ENCODE measurements at places on chromosomes 16 and 17. TPM values are rescaled to one million over a fixed set of nuclear protein-coding genes. Genes with fewer than 3 reads are reported as not detected.
A peak's percentile ranks its signal among the peaks of the same experiment; 100 is the strongest.

DNA sequence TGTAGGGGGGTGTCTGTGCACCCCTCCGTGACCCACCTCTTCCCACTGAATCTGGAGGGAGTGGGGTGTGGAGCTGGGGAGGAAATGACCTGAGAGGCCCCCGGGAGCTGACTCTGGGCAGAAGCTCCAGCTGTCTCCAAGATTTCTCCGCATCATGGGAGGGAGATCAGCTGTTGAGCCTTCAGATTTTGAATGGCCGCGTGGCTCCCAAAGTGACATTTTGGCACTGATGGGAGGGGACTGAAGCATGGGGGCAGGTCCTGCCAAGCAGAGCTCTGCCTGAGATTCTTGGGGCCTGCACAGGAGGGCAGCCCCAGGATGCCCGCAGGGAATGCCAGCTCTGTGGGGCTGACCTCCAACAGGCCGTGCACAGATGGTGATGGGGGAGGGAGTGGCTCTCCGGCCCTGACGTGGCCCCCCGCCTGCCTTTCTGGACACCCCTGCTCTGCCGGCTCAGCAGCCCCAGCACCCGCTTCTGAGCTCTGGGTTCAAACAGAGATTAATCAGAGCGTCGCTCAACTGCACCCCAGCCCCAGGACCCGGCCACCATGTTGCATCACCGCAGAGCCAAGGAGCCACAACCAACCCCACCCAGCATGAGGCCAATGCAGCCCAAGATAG lies 25.3 kb upstream of the UBE2I start:
- DNase-seq: no peak

DNA sequence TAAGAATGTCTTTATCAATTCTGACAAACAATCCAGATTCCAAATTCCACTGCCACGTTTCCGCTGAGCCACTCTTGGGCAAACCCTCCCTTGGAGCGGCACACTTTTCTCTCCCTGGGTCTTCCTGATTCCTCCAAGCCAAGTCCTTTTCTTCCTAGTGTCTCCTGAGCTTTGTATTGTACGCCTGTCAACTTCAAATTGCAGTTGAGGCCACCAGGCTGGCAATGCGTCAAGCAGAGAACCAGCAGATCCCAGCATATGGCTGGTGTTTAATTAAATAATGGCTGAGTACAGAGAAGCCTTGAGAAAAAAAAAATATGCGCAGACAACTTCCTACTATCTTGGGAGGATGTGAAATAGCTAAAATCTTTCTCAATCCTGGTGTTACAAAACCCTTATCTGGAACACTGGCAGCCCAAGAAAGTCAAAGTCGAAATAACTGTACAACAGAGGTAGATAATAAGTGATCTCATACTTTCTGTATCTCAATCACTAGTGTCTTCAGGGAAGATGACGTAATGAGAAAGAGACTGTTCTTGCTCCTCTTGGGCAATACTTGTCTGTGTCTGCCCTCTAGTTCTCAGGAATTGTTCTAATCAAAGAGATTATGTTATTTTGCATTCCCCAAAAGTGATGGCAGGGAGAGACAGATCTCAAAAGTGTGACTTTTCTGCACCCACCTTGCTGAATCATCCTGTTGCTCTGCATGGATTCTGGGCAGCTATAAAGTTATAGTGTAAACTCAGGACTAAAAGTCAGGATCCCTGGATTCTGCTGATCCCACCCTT lies 15.0 kb downstream of the SMIM36 start:
- no peak for DNase-seq

GRCh38 chr17:79137789-79138165 lies 63.2 kb downstream of the ENGASE start:
- DNase-seq: no peak

DNA sequence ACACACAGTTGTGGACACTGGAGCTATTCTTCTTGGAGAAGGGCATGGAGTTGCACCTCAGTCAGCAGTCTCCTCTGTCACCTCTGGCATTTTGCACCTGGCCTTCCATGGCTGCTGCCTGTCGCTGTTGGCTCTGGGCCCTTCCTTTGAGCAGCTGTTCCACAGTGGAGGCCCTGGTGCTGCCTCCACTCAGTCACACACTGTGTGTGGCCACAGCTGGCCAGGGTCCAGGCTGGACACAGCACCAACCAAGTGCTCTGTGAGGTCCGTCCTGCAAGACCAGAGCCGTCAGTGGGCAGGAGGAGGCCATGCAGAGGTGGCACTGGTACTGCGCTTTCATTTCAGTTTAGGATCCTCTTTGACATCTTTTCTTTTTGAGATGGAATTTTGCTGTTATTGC lies 21.6 kb upstream of the MED9 start:
- DNase-seq: no peak

GRCh38 chr16:27426423-27427408 lies 24.7 kb downstream of the IL21R start:
- peak; percentile 39 for DNase-seq

DNA sequence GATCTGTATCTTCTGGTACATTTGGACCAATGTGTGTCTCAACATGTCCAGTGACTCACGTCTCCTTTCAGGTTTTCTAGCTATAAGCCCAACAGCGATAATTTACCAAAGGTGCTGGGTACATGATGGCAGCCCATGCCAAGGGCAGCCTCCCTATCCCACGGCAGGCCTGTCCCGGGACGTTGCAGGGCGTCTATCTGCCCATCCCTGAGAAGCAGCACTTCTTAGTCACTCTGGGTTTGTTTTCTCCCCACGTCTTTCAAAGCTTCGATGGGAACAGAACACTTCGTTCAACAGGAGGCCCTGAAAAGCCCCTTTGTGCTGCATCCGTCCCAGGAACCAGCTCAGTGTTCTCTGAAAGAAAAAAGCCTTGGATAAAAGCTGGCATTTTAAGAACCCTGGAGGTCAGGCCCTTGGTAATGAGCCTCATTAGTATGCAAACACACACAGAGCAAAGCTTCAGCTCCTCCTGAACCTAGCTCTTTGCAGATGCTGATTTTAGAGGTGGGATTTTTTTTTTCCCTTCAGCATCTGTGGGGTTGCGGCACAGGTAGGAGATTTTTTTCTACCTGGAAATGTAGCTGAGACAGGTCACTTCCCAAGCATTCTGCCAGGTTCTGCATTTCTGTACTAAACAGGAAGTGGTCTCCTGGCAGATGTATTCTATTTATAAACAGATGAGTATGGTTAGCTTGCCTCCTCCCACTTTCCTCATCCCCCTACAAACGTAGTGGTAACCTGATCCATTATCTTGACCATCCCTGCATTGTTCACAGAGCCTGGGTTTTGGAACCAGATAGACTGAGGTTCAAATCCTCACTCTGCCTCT lies 17.5 kb upstream of the MT4 start:
- no peak for DNase-seq

GRCh38 chr17:40399185-40399584 lies 18.5 kb downstream of the TOP2A start:
- no peak for DNase-seq

DNA sequence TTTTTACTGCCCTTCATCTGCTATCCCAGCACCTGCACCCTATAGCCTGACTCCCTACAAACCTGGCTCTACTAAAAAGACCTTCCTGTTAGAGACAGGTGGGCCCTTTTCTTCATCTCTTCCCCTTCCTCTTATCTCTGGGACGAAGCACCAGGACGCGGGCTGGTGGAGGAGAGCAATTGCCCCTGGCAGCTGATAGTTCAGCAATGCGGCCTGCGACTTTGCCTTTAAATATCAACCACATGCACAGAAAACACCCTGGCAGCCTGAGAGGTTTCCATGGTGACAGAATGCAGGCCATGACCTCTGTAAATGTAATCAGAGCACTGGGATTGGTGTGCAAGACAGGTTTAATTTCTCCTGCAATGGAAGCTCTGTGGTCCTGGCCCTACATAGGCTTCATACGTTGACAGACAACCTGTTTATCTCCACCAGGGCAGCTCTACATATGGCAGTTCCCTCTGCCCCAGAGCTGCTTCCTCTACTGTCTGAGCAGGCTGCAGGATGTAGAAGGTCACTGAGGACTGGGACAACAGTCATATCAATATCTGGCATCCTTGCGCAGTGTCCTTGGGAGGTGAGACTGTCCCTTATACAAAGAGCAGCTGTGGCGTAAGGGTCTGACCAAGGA lies 10.0 kb upstream of the SKAP1 start:
- DNase-seq: no peak

- DNase-seq: no peak
Observed at GRCh38 chr16:28621481-28622155, 11.8 kb upstream of the SULT1A1 start.

- no peak for DNase-seq
Observed at GRCh38 chr17:72950242-72950931, 142.1 kb downstream of the SLC39A11 start.

DNA sequence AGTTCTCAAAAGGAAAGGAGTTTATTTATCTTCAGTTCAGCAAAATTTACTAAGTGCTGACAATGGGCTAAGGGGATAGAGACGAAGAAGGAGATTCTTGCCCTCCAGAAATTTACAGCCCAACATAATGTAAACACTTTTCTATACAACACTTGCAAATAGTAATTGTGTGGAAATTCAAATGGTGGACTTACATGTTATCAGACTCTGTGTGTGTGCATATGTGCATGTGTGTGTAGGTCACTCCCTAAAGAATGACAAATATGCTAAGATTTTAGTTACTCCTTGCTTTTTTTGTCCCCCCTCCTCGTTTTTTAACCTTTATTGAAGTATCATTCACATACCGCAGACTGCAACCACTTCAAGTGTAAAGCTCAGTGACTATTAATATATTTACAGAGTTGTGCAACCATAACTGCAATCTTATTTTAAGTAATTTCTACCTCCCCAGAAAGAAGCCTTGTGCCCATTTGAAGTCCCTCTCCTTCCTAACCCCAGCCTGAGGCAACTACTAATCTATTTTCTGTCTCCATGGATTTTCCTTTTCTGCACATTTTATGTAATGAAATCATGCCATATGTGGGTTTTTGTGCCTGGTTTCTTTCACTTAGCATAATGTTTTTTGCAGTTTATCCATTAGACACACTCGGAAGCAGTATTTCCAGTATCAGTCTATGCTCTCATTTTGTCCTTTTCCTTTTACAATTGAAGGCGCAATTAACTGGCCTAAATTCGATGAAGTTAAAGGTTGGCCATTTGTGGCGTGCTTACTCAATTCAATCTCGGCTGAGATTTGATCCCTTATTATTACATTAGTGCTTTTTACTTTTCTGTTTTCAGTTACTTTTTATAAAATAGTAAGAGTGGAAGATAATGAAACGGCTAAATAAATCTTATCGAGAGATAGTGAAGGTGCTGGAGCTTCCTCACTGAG lies 318.4 kb downstream of the HAPSTR1 start:
- DNase-seq: no peak

- no peak for DNase-seq
Observed at GRCh38 chr17:65155622-65156021, 18.5 kb downstream of the RGS9 start.

- DNase-seq: no peak
Observed at GRCh38 chr16:15961571-15962090, 12.2 kb downstream of the ABCC1 start.

GRCh38 chr17:72255481-72255880 lies 134.7 kb downstream of the SOX9 start:
- no peak for DNase-seq

Gene EME1
- total RNA-seq: 18.7 TPM

Gene CDH15
- total RNA-seq: 5.0 TPM

Gene LITAFD
- total RNA-seq: not detected

Gene IL34
- total RNA-seq: not detected

Gene TNFRSF13B
- not detected for total RNA-seq
